ENCODE measurements at places on chromosomes 12 and 14.

DNA sequence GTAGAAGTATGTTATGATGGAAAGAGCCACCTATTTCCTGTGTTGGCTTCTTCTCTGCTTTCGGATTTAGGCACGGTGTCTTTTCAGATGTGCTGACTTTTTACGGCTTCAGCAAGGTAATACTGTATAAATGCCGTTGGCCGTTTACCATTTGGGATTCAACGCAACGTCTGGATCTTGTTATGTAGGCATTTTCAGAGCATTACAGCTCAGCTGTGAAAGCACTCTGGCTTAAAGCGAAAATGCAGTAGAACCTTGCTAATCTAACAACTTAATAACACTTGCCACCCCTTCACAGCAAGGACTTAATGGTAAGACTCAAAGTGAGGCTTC is 229.9 kb downstream of the EFCAB11 start:
- no peak for DNase-seq

DNA sequence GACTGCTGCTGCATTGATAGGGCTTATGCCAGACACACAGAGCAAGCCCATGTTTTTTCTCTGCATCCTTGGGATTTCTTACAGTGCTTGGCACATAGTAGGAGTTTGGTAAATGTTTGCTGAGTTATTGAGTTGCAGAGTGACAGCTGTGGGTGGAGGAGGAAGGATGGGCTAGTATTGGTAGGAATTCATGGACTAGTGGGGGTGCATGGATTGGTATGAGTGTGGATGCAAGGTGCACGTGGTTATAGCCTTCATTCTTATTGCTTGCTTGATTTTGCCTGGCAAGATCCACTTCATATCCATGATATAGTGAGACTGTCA is 11.4 kb downstream of the RGS6 start:
- no peak for DNase-seq

- no peak for DNase-seq
Measured at GRCh38 chr12:14322403-14322802, 43.1 kb upstream of the ATF7IP start.

GRCh38 chr14:37620856-37621255 is 25.4 kb downstream of the TTC6 start:
- DNase-seq: no peak

DNA sequence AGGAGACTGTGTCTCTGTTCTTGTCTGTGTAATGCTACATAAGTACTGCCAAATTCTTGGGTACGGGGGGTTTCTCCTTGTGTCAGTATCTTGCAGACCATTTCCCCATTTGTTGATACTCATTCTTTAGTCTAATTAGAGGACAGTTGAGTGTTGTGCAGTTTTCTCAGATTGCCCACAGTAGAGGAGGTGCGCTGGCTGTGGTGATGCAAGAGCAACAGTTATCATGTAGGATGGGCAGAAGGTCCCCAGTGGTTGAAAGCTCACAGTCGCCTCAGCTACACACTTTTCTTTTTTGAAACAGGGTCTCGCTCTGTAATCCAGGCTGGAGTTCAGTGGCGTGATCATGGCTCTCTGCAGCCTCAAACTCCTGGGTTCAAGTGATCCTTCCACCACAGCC is 37.8 kb upstream of the ATP2A2 start:
- DNase-seq: no peak

- no peak for DNase-seq
Measured at GRCh38 chr12:12028668-12029402, 41.9 kb upstream of the BCL2L14 start.

DNA sequence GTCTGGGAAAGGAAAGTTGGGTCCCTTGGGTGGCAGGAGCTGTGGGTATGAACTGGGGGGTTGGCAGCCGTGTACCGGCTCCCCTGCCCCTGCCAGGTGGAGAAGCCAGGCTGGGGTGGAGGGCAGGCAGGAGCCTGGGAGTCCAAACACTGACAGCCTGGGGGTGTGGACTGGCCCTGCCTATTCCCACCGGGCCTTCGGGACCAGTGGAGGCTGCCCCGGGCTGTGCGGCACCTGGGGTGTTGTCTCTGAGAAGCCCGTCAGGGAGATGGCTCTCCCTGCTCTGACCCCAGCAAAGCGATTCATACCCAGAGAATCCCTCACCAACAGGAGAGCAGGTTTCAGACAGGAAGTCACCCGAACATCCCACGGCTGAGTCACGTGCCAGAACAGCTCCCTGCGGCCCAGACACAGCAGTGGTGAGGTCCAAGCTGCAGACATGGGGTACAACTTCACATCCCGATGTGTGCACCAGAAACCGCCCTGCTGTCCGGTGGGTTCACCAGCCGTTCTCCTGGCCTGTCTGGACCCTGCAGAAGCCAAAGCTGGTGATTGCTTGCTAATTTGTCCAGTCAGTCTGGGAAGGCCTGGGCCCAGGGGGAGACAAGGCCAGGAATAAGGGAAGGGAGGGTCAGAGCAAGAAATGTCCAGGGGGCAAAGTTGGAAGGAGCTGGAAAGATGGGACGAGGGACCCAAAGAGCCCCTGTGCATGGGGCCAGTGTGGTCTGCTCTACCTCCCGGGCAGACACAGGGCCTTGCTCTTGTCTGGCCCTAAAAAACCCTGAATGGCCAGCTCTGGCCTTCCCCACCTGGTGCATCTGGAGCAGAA is 2.1 kb upstream of the GPR132 start:
- peak; percentile 53 for DNase-seq

GRCh38 chr14:56217380-56218045 is 99.3 kb downstream of the PELI2 start:
- no peak for DNase-seq

DNA sequence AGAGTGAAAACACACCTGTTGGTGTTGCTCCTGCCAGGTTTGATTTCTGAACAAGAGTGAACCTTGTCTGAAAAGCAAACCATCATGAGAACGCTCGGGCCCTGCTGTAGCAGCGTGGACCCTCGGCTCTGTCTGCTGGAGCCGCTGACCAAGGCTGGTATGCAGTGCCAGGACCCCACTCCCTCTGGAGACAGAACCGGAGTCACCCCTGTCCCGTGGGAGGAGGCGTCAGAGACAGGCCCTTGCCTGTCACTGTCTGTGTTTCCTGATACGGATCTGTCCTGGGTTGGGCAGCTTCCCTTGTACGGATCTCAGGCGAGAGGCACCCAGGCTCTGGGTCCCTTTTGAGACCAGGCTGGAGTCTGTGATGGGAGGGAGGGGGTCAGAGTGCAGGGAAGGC is 111.6 kb downstream of the ADGRD1 start:
- DNase-seq: no peak

- no peak for DNase-seq
Measured at GRCh38 chr14:103656031-103656755, 27.2 kb downstream of the KLC1 start.

- DNase-seq: no peak
Measured at GRCh38 chr12:126290456-126290855, 1225.2 kb downstream of the AACS start.

DNA sequence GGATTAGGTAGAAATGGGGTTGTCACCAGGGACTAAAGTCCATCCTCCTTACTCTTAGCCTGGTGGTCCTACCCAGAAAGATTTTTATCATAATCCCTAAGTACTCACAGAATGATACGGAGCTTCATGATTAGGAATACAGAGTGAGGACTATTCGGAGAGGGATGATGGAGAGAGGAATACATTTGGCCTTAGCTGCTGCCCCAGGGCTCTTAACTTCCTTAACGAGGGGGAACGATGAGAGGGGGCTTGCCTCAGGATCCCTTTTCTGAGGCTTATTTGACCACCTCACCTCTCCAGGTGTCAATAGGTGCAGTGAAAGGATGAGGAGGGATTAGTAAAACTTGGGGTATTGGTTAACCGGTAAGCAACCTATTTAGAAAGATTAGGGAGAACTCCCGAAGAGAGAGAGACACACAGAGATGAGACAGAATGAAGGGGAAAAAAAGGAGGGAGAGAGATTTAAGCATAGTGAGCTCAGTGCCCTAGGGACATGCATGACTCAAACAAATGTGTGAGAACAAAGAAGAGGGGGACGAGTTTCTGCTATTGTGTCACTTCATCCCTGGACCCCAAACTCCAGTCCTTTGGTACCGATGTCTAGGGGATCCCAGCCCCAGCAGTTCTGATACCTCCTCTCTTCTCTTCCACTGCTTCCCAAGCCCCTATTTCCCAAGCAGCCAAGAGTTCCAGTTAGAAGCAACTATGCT is 1.1 kb downstream of the NFE2 start:
- DNase-seq: no peak

DNA sequence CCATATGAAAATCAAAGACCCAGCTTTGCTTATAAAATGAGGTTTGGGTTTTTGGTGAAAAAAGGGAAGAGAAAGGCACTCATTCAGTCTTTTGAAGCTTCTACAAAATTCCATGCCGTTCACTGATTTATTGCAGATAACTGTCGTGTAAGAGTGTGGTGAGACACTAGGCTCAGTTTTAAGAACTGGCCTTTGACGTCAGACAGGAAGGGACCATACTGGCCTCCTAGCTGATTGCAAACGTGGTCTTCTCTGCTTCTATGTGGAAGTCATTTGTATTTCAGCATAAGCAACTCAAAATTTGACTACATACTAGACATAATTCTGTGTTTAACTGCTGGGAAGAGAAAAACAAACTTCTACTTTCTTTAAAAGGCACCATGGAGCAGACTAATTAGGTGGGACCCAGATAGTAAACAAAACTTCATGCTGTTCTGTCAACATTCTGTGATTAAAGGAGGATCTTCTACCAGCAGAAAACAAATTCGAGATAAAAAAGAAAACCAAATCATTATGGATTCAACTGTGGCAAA is 168.7 kb downstream of the TTC7B start:
- no peak for DNase-seq

- DNase-seq: no peak
Measured at GRCh38 chr12:101769865-101770264, 30.6 kb upstream of the SYCP3 start.

DNA sequence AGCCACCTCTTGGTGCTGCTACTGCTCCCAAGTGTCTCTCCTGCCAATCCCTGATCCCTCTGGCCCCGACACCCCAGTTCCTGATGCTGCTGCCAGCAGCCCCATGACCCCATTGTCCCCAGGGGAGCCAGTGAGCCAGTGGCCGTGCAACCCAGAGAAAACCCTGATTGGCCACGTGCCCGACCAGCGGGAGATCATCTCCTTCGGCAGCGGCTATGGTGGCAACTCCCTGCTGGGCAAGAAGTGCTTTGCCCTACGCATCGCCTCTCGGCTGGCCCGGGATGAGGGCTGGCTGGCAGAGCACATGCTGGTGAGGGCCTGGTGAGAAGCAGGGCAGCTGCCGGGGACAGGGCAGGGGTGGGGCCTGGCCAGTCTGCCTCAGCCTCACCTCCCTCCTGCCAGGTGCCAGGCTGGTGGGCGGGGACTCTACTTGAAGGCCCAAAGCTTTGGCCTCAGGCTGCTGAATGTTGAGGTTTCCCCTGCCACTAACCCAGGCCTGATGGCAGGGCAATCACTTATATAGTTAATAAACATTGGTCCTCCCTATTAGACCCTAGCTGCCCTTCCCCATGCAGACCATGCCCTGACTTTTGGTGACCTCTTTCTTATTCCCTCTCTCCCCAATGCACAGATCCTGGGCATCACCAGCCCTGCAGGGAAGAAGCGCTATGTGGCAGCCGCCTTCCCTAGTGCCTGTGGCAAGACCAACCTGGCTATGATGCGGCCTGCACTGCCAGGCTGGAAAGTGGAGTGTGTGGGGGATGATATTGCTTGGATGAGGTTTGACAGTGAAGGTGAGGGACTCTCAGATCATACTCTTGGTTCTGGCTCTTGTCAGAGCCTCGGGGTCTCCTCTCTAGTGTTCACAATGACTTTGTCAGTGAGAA is 5.1 kb downstream of the PCK2 start:
- no peak for DNase-seq

- no peak for DNase-seq
Measured at GRCh38 chr12:100213016-100213891, 12.6 kb downstream of the ACTR6 start.

- no peak for DNase-seq
Measured at GRCh38 chr12:6765634-6766581, at the start of gene PTMS. PTMS (plus strand) TSS chr12:6766363; CDS start chr12:6766706, 343 bp downstream.

DNA sequence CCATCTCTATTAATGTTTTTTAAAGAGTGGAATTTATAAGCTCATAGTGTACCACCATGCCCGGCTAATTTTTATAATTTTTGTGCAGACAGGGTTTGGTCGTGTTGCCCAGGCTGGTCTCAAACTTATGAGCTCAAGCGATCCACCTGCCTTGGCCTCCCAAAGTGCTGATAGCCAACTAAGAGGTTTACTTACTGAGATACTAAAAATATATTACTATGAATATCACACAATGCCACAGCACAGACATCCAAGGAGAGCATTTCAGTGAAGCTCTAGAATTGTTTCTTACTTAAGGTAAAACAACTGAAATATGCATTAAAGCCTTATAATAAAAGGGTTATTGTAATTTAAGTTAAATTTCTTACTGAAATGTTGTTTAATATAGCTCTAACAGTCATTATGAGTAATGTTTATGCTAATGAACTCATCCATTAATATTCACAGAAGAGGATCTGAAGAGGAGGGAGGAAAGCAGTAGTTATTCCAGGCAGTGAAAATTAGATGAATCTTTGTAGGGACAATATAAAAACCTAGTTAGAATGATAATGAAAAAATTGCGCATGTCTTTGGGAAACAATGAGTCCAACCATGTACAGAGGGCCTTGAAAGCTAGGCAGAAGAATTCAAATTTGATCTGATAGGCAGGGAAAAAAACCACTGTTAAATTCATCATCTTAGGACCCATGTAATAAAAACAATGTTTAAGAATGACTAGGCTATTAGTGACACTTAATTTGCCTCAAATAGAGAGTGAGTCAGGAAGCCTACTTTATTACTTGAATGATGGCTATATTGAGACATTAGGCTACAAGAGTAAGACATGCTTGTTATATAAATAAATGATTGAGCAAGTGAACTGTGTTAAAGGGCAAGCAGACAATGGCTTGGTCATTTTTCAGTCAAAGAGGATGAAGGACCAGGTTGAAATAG is 99.2 kb downstream of the SLC41A2 start:
- no peak for DNase-seq

GRCh38 chr14:77342726-77343397 is 22.0 kb downstream of the GSTZ1 start:
- DNase-seq: no peak

DNA sequence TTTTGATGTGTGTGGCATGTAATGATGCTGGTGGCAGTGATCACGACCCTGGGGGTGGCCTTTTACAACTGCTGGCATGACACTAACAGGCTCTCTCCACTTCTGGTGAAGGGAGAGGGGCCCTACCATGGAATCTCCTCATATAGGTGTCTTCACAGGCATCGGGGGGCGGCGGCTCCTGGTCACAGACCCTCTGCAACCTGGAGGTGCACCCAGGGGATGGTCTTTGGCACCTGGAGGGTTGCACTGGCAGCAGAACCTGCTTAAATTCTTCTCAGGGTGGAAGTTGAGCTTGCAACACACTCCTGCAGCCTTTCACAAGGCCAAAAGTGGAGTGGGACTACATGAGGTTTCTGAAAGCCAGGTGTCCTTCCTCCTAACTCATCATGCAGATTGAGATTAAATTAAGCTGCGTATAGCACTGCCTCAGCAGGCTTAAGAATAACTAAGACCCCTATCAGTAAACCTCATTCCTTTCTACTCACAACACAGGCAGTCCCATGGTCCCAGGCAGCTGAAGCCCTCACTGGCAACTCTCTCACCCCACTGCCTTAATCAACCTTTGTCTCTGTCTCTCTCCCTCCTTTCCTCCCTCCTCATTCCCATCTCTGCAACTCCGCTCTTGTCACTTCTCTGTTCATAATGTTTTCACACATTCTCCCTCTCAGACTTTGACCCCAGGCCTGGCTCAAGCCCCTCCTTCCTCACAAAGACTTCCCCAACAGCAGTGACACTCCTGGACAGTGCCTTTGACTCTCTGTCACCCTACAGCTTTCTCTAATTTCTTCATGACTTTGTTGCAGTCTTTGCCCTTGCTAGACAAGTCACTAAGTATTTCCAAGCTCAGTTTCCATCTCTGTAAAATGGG is 18.9 kb downstream of the NID2 start:
- DNase-seq: no peak

All from effector CD4-positive, alpha-beta T cell (primary cell).